ENCODE measurements at places on chromosomes 3 and 15.

- peak; percentile 63 for DNase-seq
Observed at GRCh38 chr3:188197388-188197847, 43.5 kb downstream of the LPP start.

DNA sequence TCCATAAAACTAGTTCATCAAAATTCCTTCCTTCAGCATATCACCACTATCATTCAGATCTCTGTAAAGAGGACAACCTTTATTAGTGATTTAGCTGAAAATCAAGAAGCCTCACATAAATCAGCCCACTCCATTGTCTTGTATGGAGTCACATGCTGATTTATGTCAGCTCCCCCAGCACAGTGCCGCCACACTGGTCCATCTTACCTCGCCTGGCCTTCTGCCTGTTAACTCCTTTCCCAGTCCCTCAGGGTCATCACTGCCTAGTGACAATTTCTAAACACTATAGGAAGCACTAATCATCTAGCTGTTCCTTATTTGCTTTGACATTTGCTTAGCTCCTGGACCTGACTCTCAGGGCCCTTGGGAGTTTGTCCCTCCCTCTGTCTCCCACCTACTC, 75.4 kb downstream of the PLCL2 start:
- no peak for DNase-seq

DNA sequence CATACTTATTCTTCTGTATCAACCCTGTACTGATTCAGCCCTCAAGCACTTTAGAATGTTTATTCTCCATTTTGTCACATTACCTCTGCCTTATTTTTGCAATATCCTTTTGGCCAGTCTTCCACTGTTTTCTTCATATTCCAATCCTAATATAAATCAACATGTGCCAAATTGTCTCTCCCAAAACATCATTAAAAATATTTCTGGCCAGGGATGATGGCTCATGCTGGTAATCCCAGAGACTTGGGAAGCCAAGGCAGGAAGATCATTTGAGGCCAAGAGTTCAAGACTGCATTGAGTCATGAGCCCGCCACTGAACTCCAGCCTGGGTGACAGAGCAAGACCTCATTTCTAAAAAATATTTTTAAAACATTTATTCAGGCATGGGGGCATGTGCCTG, 641.4 kb upstream of the CBLB start:
- DNase-seq = no peak

GRCh38 chr3:189981668-189982067, 139.0 kb downstream of the P3H2 start:
- no peak for DNase-seq

DNA sequence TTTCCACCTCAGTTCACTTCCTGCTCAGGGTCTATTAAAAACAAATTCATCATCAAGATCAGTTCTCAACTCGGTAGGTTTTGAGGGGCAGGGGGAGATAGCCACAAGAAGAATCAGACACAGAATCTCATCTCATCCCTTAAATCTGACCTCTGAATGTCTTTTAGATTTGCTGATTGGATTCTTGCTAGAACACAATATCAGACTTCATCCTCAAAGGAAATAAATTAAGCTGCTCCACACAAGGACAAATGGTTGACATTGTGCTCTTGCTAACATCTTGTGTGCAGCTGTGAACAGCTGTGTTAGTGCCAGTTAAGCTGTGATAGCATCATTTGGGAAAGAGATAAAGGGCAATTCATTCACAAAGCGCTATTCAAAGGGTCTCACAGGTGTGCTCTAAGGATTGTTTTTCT, 184.0 kb upstream of the ADAMTS9 start:
- DNase-seq = no peak

Measured in NB4 (cell line).